Thyroid gland (tissue), 4 donors: ENCODE measurements at places on chromosomes 12 and 14. TPM values are rescaled to one million over a fixed set of nuclear protein-coding genes. Genes with fewer than 3 reads are reported as not detected.

- no peak for DNase-seq
Observed at GRCh38 chr12:101729842-101730241, 9.4 kb downstream of the SYCP3 start.

GRCh38 chr12:509500-509899 is 49.8 kb downstream of the B4GALNT3 start:
- peak; percentile 28 for DNase-seq

DNA sequence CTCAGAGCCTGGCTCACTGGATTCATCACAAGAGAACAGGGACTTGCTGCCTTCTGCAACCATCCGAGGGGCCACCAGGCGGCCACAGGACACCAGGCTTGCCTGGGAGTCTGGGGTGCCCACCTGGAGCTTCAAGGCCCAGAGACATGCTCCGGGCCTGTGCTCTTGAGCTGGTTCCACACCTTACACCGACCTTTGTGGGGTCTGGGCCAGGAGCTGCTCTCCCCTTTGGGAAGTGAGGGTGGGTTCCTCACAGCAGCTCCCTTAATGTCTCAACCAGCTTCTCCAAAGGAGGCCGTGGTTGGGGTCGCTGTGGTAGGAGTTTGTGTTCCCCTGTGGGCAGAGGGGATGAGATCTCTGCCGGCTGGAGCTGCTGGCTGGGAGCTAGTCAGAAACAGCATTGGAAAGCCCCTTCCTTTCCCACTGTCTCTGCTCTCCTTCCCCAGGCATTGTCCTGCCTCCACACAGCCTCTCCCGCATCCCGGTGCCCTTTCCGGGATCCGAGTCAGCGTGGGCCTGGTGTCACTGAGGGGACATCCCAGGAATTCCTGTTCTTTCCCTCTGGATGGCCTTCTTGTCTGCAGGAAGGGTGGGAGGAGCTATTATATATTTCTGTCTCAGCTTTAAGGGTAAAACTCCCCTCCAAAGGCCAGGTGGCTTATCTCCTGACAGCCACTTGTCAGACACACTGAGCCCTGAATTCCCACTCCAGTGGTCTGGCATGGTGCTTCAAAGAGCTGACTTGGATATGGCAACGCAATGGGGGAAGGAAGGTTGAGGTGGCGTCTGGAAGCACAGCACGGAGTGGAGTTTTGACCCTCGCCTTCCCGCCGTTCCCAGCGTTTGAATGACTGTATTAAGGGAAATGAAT is 5.1 kb upstream of the PAPLN start:
- no peak for DNase-seq

Gene DYNC1H1
- total RNA-seq: 614 TPM

DNA sequence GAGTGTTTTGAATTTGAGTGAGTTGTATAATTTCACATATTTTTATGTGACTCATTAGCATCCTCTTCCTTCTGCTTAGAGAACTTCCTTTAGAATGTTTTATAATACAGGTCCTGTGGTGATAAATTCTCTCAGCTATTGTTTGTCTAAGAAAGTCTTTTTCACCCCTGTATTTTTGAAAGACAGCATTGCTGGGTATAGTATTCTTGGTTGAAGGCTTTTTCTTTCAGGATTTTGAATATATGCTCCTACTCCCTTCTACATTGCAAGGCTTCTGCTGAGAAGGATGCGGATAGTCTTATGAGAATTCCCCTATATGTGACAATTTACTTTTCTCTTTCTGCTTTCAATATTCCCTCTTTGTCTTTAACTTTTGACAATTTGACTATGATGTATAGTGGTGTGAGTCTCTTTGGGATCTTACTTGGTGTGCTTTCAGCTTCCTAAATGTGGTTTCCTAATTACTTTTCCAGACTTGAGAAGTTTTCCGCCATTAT is 118.9 kb upstream of the HMGA2 start:
- no peak for DNase-seq

DNA sequence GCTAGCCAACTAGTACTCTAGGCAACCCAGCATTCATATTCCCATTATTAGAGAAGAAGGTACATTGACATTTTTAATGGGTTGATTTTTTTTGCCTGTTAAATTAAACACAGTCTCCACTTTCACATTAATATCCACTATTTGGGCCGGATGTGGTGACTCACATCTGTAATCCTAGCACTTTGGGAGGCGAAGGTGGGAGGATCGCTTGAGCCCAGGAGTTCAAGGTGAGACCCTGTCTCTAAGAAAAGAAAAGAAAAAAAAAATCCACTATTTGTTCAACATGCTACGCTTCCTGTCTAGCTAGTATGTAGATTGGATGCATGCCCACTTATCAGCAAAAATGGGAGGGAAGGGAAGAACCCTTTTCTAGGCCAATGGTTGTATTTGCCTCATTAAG is 7.1 kb upstream of the CRADD start:
- DNase-seq: no peak

Gene ST8SIA1
- 2.5 TPM for total RNA-seq

DNA sequence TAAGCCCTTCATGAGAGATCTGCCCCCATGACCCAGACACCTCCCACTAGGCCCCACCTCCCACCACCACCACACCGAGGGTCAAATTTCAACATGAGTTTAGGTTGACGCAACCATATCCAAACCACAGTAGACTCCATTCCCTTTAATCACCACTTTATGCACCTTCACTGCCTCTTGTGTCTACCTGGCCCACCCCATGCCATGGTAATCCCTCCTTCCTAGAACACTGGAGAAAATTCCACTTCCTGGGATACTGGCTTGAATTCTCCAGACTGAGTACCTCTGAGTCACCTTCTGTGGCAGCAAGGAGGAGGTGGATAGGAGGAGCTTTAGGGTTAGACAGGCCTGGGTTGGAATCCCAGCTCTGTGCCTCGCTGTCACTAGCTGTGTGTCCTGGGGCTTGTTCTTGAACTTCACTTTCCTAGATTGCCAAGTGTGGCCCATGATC is 26.1 kb upstream of the CIPC start:
- DNase-seq: no peak
